ENCODE measurements at places on chromosomes 5 and 9.

DNA sequence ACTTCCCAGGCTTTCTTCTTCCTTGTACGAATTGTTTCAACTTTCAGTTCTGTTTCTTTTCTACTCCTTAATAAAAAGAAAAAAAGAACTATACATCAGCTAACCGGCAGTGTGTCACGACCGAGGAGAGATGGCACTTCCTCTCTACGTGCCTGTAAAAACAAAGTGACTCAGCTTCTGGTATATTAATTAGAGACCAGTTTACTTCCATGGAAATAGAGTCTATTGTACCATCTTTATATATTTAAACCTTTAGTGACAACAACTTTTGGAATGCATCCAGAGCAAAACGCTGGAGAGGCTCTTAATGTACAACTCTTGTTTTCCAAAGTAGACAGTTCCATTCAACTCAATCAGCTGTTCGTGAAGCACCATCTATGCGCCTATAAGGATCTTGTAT, 94.5 kb upstream of the LIFR start:
- no peak for DNase-seq

- no peak for DNase-seq
Measured at GRCh38 chr9:89555451-89556375, 49.1 kb upstream of the GADD45G start.

DNA sequence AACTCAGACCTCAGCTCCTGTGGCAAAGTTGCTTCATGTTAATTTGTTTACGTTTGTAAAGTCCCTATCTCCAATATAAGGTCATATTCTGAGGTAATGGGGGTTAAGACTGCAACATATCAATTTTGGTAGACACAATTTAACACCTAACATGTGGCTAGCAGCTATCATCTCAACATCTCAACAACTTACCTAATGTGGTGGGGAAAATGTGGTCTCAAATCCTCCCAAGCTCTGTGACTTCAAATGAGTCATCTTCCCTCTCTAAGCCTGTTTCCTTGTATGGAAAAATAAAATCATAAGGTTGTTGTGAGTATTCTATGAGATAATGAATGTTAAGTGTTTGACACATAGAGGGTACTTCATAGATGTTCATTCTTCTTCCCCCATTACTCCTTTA, 443.3 kb downstream of the CDK5RAP2 start:
- no peak for DNase-seq

DNA sequence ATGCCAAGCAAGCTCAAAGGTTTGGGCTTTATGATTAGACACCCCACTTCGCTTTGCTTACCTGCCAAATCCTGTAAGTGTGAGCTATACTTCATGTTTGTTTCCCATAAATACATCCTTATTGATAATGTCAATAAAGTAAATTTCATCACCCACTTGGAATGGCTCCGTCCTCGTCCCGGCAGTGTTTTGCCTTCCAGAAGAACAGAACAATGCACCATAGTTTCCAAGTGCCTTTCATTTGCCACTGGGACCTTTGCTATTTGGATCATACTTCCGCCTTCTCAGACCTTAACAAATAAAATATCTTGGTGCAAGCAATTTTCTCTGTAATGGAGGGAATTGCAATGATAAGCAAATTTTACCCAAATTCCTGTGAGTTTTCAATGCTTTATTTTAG, 229.3 kb downstream of the PIK3R1 start:
- no peak for DNase-seq
